Stimulated activated naive CD4-positive, alpha-beta T cell treated with Interleukin-2 at 50 U/mL for 16 hours (primary cell): ENCODE measurements at places on chromosomes 13 and 19.
A peak's percentile ranks its signal among the peaks of the same experiment; 100 is the strongest.

- no peak for DNase-seq
Measured at GRCh38 chr19:47099576-47100050, 14.0 kb downstream of the ZC3H4 start.

DNA sequence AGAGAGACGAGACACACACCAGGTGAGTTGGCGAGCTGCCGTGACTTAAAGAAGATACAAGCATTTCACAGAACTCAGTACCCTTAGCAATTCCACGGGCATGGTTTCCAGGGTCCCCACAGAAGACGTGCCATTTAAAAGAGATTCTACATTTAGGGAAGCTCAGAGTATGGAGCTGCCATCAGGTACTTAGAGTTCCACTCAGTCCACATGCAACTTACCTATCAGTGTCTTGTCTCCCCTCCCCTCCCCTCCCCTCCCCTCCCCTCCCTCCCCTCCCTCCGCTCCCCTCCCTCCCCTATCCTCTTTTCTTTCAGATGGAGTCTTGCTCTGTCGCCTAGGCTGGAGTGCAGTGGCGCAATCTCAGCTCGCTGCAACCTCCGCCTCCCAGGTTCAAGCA lies 12.2 kb downstream of the ZNF30 start:
- no peak for DNase-seq

DNA sequence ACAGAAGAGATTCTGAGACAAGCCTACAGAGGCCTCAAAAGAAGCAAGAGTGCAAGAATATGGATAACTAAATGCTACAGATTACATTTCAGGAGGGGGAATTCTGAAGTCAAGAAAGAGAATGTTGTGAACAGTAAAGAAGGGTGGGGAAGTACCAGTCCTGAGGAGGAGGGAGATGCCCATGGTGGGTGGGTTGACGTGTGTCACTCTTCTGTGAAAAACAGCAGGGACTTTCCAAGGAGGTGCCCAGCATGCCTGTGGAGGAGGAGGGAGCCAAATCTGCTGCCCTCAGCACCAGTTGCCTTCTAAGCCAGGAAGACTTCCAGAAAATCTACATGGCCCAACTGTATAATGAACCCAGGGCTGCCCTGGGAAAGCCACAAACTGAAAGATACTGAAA lies 87.7 kb downstream of the SGCG start:
- peak; percentile 3 for DNase-seq

GRCh38 chr19:3555653-3556422 lies 1.5 kb downstream of the MFSD12 start:
- no peak for DNase-seq
